ENCODE measurements at places on chromosomes 3 and 15. TPM values are rescaled to one million over a fixed set of nuclear protein-coding genes. Genes with fewer than 3 reads are reported as not detected.

CLDN16 gene
- 0.24 TPM for total RNA-seq

DUOX1 gene
- total RNA-seq = 5.8 TPM

GRCh38 chr3:111717601-111718000, 122.5 kb upstream of the ZBED2 start:
- DNase-seq = peak; percentile 91

- no peak for DNase-seq
These were observed at the start of gene ABCF3 for GRCh38 chr3:184186184-184186901. Gene ABCF3, plus strand, starts transcription at chr3:184186199. Its CDS starts 9 bp downstream, at chr3:184186208.

DNA sequence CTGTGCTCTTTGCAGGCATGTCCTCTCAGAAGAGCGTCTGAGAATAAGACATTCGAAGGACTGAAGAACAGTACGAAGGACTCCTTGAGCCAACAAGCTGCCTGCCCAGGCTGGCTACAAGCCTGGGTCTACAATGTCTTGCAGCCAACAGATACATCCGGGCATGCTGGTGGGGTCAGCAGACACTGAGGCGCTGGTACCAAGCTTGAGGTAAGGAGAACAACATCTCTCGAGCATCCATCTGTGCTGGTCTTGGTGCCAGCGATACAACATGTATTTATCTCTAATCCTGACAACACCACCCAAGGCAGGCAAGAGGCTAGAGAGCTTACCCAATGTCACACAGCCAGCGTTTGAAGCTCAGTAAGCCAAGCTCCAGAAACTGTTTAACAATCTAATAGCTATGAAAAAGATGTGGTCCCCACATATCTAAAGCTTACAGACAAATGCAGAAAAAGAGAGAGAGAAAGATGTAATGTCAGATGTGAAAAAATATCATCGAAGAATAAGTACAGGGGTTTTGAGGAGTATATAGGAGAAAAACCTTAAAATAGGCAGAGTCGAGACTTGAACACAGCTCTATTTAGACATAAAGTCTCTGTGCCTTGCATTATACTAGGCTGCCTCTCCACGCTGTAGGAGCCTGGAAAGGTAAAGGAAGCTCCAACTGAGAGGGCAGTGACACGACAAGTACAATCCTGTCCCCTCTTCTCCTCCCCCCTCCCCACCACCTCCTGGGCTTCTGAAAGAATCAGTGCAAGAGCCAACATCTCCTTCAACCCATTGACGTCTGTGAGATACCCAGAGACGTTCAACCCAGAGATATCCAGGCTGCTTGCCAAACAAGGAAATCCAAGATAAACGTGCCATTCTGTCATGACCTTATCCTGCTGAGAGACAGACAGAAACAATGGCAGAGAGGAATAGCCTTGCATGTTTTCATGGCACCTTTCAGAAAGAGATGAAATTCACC, 39.4 kb downstream of the WWTR1 start:
- DNase-seq = peak; percentile 17

DNA sequence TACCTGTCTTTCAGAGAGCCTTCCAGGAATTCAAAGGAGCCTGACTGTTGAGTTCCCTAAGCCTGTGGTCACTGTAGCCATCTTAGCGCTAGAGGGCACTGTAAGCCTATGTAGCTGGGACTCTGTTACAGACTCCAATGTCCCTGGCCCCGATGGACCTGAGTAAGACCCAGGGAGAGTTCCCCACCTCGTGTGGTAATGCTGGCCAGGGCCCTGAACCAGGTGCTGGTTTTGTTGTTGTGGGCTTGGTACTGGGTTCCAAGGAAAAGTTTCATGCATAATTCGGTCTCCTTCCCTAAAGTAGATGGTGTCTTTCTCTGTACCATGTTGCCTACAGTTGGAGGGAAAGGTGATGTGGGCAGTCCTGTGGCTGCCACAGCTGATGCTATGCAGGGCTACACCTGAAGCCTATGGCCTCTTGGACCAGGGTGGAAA, 32.4 kb downstream of the CDAN1 start:
- DNase-seq = peak; percentile 64

SERINC4 gene
- not detected for total RNA-seq

GRCh38 chr3:123546133-123546755, 38.6 kb downstream of the HACD2 start:
- peak; percentile 7 for DNase-seq

DNA sequence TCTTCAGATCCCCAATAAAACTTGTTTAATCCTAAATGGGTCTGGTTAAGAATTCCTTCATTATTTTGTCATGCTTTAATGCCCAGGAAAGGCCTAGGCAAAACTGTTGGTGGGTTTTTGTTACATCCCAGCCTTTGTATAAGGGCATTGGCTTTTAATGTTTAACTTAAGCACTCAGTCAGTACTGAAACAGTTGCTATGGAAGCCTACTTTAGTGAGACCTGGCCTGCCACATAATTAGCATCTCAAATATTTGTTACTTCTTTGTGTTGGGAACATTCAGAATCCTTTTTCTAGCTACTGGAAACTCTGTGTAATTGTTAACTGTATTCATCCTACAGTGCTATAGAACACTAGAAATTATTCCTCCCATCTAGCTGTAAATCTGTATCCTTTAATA, 369.6 kb upstream of the ATP10A start:
- DNase-seq = no peak

ADCY5 gene
- total RNA-seq = 48.2 TPM

Data from umbilical cord (tissue), 2 donors.